Hair follicle dermal papilla cell (primary cell): ENCODE measurements at places on chromosomes 11 and 22. TPM values are rescaled to one million over a fixed set of nuclear protein-coding genes. Genes with fewer than 3 reads are reported as not detected.

The POU2AF2 gene
- not detected in 2 replicates for total RNA-seq

The NPTXR gene
- total RNA-seq, result 1.5 and 1.6 TPM in 2 replicates

The LIPT2 gene
- 1.7 and 2.6 TPM in 2 replicates for total RNA-seq

The NRXN2 gene
- 107 and 111 TPM in 2 replicates for total RNA-seq

The PIWIL4 gene
- total RNA-seq, result 3.4 and 3.9 TPM in 2 replicates

The PRG3 gene
- total RNA-seq, result not detected in 2 replicates

The VPREB3 gene
- not detected in 2 replicates for total RNA-seq

The PDGFD gene
- 139 and 230 TPM in 2 replicates for total RNA-seq

The TSGA10IP gene
- not detected in 2 replicates for total RNA-seq

The RAPSN gene
- total RNA-seq, result 0.32 TPM in 1 of 2 replicates, not detected in the other

The APOL5 gene
- total RNA-seq, result not detected in 2 replicates
